ENCODE measurements at places on chromosomes 1 and 21. TPM values are rescaled to one million over a fixed set of nuclear protein-coding genes. Genes with fewer than 3 reads are reported as not detected.

The SELP gene
- total RNA-seq = 0.18 TPM

The CTSE gene
- not detected for total RNA-seq

The LRRC38 gene
- not detected for total RNA-seq

The MYBPH gene
- not detected for total RNA-seq

GRCh38 chr1:61141288-61142042 is 59.1 kb downstream of the NFIA start:
- no peaks in the 10 kb centered on the region for H3K27me3 ChIP-seq
- no peak for DNase-seq
- no peaks in the 10 kb centered on the region for H3K36me3 ChIP-seq
- peaks cover 12% of the 10 kb centered on the region for H3K4me1 ChIP-seq
- no peak overlapping the region for H3K27ac ChIP-seq

DNA sequence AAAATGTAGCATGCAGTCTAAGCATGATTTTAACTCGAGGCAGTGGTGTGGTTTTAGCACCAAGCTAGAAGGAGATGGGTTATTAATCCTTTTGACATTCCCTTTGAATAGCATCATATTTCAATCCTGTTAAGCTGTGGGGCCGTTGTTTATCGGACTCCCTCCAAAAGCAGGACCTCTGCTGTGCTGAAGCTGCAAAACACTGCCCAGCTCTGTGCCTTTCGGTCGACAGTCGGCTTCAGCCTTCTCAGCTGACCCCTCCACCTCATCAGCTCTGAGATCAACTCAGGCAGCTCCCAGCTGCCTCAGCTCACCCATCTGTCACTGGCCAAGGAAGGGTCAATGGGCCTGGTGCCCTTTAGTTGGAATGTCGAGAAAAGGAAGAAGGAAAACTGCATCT is 95.5 kb downstream of the KAZN start:
- DNase-seq = no peak
- no peaks in the 10 kb centered on the region for H3K27me3 ChIP-seq
- no peak overlapping the region for H3K27ac ChIP-seq
- H3K36me3 ChIP-seq = no peaks in the 10 kb centered on the region
- H3K4me1 ChIP-seq = no peaks in the 10 kb centered on the region

DNA sequence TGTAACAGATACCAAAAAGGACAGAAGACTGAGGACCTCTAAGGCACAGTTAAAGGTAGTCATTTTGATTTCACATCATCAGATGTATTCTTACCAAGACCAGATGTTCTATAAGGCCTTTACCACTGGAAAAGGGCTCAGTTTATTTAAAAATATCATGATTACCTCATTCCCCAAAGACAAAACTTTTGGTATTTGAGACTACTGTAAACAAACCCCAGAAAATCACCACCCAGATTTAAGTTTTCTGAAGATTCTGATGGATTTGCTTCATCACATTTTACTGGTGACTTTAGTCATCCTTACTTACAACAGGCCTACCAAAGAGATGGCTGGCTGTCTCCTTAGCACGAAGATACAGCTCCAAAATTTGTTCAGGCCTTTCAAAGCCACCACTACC is 8.3 kb downstream of the ENAH start:
- H3K27me3 ChIP-seq = peaks cover 21% of the 10 kb centered on the region
- H3K36me3 ChIP-seq = no peaks in the 10 kb centered on the region
- no peak overlapping the region for H3K4me3 ChIP-seq

GRCh38 chr1:6885426-6885825 is 100.2 kb downstream of the CAMTA1 start:
- no peak for DNase-seq
- H3K4me1 ChIP-seq = peaks cover 10% of the 10 kb centered on the region
- H3K27ac ChIP-seq = no peak overlapping the region
- no peak overlapping the region for H3K4me3 ChIP-seq

DNA sequence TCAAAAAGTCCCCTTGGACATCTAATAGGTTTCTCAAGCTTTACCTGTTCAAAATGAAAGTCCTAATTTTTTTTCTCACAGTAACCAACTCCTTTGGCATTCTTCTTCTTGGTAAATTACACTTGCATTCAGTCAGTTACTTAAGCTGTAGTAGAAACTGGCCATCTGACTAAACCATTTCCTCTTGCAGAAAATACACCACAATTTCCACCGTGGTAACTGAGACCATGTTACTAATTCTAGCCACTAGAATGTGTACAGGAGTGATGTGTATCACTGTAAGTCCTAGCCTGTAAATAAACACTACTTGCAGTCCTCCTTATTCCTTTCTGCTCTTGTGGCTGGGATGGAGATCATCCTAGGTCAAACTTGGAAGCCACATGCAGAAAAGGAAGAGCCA is 965.4 kb upstream of the TMPRSS15 start:
- no peaks in the 10 kb centered on the region for H3K27me3 ChIP-seq
- no peak for DNase-seq
- no peak overlapping the region for H3K27ac ChIP-seq
- H3K4me1 ChIP-seq = no peaks in the 10 kb centered on the region
- H3K36me3 ChIP-seq = no peaks in the 10 kb centered on the region

- peaks cover 29% of the 10 kb centered on the region for H3K27me3 ChIP-seq
- H3K4me3 ChIP-seq = no peak overlapping the region
- H3K36me3 ChIP-seq = no peaks in the 10 kb centered on the region
- no peak for DNase-seq
- H3K27ac ChIP-seq = no peak overlapping the region
Observed at GRCh38 chr1:37392051-37392450, 82.3 kb upstream of the ZC3H12A start.

Measured in activated CD8-positive, alpha-beta memory T cell treated with anti-CD3 and anti-CD28 coated beads, Interleukin-2, amount 10 ng/mL, durations not matched to agents 7 days and 5 days (primary cell).